ENCODE measurements at places on chromosomes 13 and 19.

GRCh38 chr13:99545361-99545760 is 44.1 kb downstream of the TM9SF2 start:
- DNase-seq = no peak

GRCh38 chr19:38836983-38837626 is 5.5 kb upstream of the ECH1 start:
- no peak for DNase-seq

DNA sequence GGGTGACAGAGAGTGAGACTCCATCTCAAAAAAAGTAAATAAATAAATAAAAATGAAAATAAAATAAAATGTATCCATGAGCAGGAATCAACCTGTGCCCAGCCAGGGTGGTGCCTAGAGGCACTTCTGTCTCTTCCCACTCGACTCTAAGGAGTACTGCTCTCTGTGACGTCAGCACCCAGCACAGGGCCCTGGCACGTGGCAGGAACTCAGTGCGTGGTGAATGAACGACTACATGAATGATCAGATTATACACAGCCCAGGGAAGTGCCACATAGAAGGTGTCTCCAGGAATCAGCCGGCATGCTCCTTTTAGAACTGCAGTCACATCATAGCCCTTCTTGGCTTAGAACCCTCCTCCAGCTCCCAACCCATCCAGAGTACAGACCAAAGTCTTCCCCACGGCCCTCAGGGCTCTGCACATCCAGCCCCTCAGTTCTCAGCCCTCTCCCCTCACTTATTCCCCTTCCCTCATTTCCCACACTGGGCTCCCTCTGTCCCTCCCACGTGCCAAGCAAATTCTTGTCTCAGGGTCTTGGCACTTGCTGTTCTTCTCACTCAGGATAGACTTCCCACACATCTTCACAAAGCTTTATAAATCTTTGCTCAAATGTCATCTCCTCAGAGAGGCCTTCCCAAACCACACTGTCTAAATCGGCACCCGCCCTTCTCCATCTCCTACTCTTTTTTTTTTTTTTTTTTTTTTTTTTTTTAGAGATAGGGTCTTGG is 4.2 kb downstream of the CLIP3 start:
- DNase-seq = no peak

- DNase-seq = no peak
These were observed 37.0 kb upstream of the CCNA1 start for GRCh38 chr13:36395280-36395679.

DNA sequence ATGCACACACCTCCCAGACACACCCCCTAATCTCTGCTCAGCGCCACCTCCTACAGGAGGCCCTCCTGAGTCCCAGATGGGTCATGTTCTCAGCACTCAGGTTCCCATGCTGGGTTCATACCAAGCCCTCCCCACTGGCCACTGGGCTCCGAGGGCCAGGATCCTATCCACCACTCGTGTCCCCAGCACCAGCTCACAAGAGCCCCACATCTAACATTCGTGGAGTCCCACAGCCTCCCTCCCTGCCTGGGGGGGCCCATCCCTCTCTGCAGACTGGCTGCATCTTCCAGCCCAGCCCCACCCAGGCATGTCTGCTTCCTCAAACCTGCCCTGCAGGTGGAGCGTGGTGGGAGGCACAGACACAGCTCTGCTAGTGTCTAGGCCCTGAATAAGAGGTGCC is 227.4 kb downstream of the TUBA3C start:
- DNase-seq = no peak

DNA sequence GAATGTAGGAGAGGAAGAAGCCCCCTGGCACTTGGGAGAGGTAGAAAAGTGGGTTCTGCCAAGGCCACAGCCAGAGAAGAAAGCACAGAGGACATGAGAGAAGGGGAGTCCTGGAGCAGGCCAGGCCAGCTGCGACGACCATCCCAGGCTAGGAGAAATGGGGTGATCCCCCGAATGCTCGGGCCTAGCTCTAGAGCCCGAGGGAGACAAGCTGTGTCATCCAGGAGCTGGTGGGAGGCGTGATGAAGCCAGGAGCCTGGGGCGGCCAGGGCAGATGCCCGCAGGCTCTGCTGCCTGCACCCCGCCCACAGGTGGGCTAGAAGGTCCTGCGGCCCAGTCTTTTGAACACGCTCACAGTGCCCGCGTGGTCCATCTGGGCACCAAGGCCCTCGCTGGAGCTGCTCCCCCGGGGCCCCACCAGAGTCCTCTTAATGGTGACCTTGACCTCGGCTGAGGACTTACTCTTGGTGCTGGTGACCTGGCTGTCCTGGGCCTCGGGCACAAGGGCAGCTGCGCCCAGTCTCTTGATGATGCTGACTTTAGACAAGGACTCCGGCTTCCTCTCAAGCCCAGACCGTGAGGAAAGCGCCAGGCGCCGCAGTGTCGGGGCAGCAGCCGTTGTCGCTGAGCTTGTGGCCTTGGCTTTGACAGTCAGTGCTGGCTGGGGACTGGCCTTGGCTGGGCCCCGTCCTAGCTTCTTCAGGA is 26.5 kb downstream of the C19orf47 start:
- DNase-seq = no peak

DNA sequence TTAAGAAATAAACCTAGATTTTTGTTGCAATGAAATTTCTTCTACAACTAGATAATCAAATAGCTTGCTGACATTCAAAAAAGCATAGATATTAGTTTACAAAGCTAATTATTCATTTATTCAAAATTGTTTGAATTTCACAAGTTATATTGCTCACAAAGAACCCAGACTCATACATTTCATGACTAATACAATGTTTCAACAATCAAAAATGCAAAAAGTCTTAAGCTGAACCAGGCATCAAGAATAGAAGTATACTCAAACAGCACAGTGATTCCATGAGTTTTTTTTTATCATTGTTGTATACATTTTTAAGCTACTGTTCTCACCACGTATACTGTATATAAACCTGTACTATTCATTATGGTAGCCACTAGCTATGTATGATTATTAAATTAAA is 51.0 kb downstream of the DIAPH3 start:
- no peak for DNase-seq

- DNase-seq = no peak
These were observed 945.0 kb upstream of the PCDH20 start for GRCh38 chr13:62360609-62361008.

DNA sequence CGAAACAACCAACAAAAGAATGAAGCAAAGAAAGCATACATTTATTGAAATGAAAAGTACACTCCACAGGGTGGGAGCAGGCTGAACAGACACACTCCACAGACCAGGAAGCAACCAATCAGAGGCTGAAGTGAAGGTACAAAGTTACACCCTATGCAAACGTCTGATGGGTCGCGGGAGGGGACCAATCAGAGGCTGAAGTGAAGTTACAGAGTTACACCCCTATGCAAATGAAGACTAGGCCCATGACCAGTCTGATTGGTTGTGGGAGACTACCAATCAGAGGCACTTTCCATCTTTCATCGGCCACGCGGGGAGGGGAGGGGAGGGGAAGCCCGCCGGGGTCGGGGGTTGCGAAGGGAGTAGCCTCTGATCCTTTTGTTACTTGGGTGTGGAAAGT is 12.4 kb upstream of the FBL start:
- no peak for DNase-seq

DNA sequence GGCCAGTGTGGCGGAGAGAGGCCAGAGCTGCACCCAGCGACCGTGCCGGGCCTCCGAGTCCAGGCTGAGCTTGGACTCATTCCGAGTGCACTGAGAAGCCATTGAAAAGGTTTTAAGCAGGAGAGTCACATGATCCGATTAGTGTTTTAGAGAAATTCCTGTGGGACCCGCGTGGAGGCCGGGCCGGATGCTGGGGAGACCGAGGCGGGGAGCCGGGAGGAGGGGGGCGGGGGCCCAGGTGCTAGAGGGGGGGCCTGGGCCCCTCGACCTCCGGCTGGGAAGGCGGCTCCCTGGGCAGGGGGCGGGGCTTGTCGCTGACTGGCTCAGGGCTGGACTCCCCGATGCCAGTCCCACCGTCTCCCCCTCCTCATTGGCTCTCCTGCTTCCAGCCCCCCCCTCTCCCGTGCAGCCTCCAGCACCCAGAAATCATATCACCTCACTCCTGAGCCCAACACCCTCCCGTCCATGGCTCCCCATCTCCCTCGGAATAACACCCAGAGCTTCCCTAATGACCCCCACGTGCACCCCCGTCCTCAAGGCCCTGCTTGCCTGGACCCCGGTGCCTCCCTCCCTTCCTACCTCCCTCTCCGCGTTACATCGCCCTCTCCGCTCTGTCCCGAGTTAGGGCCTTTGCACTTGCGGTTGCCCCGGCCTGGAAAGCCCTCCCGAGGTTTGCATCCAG is 5.2 kb upstream of the ZNF579 start:
- DNase-seq = no peak

DNA sequence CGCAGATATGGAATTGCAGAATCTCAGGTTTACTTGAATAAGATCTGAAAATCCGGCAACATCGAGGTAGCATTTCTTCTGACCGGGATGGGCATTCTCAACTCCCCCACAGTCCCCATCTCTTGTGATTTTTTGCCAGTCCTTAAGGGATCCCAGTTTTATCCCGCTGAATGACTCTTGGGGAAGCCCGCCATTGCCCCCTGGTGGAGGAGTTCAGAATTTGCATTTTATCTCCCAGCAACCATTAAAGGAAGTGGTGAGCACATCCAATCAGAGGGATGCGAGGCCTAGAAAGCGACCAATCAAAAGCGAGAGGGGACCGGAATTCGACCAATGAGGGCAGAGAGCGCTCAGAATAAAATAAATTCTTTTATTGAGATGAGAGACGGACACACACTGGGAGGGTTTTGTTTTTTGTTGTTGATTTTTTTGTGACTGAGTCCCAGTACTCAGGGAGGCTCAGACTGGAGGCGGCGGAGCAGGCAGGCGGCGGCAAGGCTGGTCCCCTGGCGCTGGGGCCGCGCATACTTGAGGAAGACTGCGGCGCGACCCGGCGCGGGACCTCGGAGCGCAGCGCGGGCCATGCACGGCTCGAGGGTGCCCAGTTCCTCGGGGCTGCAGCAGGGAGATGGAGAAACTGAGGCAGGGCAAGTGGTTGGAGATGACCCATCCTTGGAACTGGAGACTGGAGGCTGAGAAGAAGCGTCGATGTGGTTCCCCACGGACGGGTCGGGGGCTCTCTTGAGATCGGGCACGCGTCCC is 3.9 kb upstream of the TTC9B start:
- no peak for DNase-seq

GRCh38 chr13:37338726-37339385 is 233.4 kb upstream of the CSNK1A1L start:
- no peak for DNase-seq

- DNase-seq = no peak
These were observed 26.1 kb upstream of the TIMM44 start for GRCh38 chr19:7969555-7969939.

DNA sequence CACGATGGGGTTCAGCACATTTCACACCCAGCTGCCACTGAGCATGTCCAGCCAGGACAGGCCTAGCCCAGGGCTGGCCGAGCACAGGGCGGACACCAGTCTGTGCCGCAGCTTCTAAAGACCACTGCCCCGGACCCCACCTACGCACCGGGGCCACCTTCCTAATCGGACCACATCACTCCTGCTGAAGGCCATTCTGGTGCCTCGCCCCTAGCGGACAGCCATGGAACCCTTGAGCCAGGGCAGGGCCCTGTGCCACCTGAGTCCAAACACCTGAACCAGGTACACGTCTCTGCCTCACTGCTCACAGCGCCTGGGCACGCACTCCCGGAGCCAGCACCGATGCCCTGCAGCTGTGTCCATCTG is 8.4 kb upstream of the C13orf46 start:
- DNase-seq = no peak

DNA sequence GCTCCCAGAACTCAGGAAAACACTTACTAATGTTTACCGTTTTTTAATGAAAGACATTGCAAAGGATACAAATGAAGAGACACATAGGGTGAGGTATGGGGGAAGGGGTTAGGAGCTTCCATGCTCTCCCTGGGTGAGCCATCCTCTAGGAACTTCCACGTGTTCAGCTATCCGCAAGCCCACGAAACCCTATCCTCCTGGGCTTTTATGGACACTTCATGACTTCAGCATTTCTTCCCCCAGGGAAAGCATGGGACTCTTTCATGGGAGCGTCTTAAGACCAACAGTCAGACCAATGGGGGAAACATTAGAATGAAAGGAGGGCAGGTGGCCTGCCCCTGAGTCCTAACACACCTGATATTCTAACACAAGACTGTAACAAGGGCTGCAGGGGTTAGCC is 6.6 kb upstream of the ESD start:
- no peak for DNase-seq

DNA sequence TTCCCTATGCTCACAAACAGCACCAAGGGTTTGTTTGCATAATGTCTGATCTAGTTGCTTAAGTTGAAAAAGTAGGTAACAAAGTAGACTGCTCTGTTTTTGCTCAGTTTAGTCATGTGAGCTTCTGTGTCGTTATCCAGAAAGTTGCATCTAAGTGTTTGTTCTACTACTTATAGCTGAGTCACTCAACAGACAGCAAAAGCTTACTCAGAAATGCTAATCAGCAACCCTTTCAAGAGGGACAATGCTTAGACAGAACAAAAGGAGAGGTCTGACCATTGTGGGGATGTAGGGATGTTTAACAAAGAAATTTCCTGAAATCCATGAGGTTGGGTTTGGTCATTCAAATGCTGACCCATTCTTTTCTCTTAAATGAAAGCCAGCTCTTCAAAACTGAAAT is 106.4 kb downstream of the ATP8A2 start:
- no peak for DNase-seq

GRCh38 chr13:89380101-89380500 is 1708.9 kb downstream of the SLITRK5 start:
- DNase-seq = no peak

DNA sequence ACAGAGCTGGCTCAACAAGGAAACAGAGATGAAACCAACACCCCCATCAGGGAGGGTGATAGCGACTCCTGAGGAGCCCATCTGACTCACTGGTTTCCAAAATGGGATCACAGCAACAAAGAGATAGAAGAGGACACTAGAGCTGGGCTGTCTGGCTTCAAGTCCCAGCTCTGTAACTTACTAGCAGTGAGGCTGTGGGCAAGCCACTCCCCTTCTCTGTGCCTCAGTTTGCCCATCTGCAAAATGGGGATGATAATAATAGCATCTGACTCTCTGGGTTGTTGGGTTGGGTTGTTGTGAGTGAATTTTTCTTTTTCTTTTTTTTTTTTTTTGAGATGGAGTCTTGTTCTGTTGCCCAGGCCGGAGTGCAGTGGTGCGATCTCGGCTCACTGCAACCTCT is 14.3 kb downstream of the IGSF23 start:
- no peak for DNase-seq

- DNase-seq = no peak
These were observed 26.2 kb downstream of the CSNK1G2 start for GRCh38 chr19:1967087-1967608.

GRCh38 chr19:42422092-42422900 is 4.9 kb downstream of the LIPE start:
- DNase-seq = no peak

- DNase-seq = no peak
These were observed 96.0 kb downstream of the UBL3 start for GRCh38 chr13:29754473-29754806.

DNA sequence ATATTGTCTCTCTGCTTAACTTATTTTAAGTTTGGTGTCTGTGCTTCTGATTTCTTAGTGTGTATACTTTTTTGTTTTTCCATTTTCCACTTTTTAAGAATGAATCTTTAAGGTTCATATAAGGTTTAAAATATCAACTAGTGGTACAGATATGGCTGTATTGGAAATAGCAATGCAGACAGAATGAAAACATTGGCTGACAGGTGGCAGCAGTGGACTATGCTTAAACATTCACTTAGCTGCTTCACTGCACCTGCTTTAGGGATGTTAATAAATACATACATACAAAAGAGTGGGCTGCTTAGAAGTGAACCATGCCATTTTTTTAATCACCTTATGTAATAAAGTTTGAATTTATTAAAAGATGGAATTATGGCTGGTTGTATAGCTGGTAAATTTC is 27.3 kb downstream of the TM9SF2 start:
- DNase-seq = no peak

- DNase-seq = no peak
These were observed 159.0 kb downstream of the USP12 start for GRCh38 chr13:27012482-27013197.

Data from cortex of kidney (tissue), 1 donor.